A172 (cell line): ENCODE measurements at places on chromosomes 12 and 14. TPM values are rescaled to one million over a fixed set of nuclear protein-coding genes. Genes with fewer than 3 reads are reported as not detected.

Gene ACSS3
- not detected in 2 replicates for total RNA-seq

Gene GDF11
- total RNA-seq, result 2.6 and 7.0 TPM in 2 replicates

Gene BHLHE41
- total RNA-seq, result 0.21 and 0.41 TPM in 2 replicates

Gene TAS2R13
- 0.36 TPM in 1 of 2 replicates, not detected in the other for total RNA-seq

Gene HCAR1
- total RNA-seq, result not detected in 2 replicates

Gene RALGAPA1
- 15.8 and 15.9 TPM in 2 replicates for total RNA-seq

Gene PHLDA1
- 48.3 and 61.6 TPM in 2 replicates for total RNA-seq

Gene MANSC4
- total RNA-seq, result not detected in 2 replicates

Gene ERBB3
- total RNA-seq, result 0.64 and 2.4 TPM in 2 replicates

DNA sequence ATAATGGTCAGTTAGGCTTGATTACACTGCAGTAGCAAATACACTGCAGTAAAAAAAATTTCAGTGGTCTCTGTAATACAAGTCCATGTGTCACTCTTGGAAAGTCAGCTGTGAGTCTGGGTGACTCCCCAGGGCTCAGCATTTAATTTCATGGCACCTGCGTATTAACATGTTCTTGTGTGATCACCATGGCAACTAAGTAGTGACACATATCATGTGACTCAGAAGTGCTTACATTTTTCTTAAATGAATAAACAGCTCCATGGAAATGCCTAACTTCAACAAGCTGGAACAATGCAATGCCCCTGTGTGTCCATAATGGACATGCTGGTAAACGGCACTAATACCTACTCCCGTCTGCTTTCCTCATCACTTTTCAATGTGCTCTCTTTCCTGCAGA lies 88.5 kb upstream of the ANO4 start:
- peak; percentile 61 for DNase-seq

DNA sequence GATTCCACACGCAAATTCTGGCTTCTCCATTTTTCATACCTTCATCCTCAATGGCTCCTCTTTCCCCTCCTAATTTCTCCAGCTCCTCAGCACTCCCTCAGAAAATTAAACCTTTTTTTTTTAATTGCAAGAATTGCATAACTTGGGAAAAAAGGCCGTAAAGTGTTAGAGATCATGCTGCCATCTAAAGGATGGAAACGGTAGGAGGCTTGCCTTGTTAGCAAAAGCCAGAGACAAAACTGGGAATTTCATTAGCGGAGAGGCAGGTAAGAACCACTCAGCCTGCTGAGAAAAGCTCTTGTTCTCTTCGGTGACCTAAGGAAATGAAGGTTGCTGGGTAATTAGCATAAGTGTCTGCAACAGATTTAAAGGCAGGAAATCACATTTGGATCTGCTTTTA lies 204.3 kb downstream of the AEBP2 start:
- DNase-seq, result peak; percentile 28

DNA sequence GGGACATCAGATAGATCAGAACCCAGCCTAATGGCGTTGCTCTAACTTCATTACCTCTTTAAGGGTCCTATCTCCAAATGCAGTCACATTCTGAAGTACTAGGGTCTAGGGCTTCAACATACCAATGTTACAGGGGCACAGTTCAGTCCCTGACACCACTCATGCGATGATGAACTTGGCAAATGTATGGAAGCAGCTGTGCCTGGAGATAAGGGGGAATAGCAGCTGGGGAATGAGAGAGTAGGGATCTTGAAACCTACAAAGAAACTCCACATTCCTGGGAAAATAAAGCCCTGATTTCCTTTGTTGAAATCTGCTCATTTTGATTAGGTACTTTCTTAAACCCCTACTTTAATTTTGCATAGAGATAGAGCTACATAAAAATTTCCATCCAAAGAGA lies 20.5 kb upstream of the TMCC3 start:
- no peak for DNase-seq

- no peak for DNase-seq
Measured at GRCh38 chr12:106171117-106171750, 32.5 kb upstream of the NUAK1 start.

GRCh38 chr14:80545935-80546854 lies 334.9 kb upstream of the DIO2 start:
- no peak for DNase-seq

DNA sequence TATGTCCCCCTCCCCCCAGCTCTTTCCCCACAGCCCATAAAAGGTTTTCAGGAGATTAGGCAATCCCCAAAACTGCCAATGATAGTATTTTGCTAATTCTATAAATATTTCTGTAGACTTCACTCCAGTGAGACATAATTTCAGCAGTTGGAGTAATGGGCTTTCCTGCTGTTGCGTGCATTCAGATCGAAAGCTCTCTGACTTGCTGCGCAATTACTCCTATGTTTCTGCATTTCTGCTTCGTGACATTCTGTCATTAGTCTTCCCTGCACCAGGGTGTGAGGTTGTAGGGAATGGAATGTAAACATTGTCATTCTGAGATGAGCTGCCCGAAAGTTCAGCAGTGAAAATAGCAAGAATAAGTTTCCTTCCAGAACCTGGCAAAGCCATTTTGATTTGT lies 58.2 kb downstream of the SAMD4A start:
- no peak for DNase-seq

GRCh38 chr14:59890676-59891075 lies 20.1 kb upstream of the RTN1 start:
- no peak for DNase-seq

DNA sequence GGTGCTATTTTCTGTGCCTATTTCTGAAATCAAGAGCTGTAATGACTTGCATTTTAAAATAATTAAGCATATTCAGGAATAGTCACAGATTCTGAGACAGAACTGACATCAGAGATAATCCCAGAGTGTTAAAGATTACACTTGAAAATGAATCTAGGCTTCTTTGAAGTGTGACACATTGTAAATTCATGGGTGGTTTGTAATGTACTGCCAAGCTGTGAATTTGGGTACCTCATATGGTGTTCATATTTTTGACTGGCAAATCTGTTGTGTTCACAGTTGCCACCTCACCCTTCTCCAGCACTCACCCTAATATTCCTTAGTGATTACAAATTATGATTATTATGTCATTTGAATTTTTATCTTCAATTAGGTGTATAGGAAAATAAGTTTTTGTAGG lies 78.5 kb upstream of the CSRP2 start:
- no peak for DNase-seq

DNA sequence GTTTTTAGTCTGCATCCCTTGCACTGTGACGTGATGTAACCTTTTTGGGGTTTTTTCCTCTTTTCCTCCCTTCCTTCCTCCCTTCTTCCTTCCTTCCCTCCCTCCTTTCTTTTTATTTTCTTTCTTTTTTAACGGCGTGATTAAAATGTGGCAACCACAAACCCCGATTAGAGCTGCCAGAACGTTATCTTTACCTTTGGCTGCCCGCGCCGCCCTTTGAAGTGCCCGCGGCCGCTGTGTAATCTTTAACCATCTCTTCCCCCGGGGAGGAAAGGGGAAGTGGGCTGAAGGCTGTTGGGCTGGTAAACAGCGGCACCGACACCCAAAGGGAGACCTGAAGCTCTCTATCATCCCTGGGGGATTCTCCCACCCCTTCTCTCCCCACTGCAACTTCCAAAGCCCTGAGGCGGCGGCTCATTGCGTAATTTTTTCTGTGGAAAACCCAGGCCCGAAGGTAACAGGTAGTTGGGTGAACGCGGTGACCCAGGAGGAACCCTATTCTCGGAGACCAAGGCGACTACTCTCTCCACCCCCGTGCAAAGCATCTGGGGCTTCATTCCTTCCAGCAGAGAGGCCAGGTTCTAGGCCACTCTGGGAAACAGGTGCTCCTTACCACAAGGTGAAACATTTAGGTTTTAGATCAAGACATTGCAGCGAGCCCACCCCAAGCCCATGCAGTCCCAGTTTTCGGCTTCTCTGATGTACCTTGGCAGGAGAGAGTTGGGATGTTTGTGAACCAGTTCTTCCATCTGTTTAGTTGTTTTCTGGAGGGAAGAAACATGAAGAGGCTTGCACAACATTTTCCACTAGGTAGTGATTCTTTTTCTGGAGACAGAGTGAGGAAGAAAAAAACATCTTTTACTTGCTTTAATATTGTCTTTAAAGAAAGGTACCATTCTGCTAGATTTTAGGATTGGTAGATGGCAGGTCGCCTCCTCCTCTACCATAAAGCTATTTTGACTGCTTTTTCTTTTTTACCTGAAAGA lies 1.5 kb downstream of the LGR5 start:
- no peak for DNase-seq

DNA sequence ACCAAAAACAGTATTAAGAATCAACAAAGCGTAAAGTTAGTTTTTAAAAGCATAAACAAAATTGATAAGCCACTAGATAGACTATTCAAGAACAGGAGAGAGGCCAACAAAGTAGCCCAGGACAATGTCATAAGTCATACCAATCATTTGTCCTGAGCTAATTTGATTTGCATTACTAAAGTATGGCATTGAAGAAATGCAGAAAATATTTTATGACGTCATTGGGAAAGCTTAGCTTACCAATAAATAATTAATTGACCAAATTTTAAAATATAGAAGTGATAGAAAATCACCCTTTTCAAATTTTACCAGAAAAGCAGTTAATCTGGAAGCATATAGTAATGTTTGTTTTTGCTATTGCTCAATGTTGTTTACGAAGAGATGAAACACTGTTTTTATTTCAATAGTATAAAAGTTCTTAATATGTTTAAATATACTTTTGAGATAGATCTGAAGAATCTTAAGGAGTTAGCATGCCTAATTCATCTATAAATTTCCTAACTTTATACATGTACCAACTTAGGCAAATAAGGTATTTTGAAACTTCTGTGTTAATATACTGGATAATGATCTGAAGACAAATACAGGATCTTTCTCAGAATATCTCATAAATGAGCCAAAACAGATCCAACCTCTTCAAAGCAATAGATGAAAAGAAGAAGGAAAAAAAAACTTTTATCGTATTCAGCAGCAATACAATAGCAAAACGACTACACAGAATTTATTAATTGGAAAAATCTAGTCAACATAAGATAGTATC lies 1118.5 kb downstream of the SLC16A7 start:
- no peak for DNase-seq

DNA sequence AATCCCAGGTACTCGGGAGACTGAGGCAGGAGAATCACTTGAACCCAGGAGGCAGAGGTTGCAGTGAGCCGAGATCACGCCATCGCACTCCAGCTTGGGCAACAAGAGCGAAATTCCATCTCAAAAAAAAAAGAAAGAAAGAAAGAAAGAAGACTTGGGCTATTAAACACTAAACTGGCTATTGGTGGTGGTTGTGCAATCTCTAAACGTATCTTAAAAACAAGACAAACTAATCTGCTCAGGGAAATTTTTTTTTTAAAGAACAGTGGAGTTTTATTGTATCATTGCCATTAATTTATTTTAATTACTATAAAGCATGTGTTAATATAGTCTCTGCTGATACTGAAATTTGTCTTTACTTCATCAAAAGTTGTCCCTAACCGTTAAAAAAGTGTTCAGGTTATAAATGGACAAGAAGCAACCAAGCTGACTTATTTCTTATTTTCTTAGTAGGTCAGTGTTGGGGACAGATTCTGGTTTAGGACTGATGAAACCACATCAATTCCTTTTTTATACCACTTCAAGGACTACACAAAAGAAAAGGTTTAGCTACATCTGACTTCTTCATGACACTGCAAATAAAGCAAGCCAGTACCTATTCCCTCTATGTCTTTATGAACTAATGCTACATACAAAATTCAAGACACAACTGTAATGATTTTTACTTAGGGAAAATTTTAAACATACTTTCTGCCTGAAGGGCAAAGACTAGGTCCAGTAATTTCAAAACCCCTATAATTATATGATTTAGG lies 68.7 kb upstream of the KRAS start:
- DNase-seq, result no peak

- DNase-seq, result no peak
Measured at GRCh38 chr12:1830981-1831963, 10.9 kb downstream of the LRTM2 start.

GRCh38 chr14:36518031-36518585 lies 1.9 kb downstream of the NKX2-1 start:
- DNase-seq, result no peak

GRCh38 chr14:26233118-26233517 lies 364.7 kb downstream of the NOVA1 start:
- no peak for DNase-seq

- no peak for DNase-seq
Measured at GRCh38 chr14:61119006-61119405, 138.0 kb downstream of the SLC38A6 start.

DNA sequence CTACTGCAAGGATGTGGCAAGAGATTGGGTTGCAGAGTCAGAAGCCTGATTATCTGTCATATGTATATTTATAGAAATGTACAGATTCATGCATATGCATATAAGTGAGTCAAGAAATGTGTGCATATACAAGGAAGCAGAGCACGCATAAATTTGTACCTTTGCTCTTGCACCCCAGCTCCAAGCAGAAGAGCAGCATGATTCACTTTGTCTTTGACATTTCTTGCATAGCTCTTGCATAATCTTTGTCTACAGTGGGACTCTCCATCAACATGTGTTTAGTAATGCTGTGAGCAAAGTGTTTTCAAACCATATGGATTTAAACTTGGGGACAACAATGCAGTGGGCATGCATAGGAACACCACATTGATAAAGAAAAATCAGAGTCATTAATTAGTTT lies 330.7 kb upstream of the DCN start:
- DNase-seq, result no peak

DNA sequence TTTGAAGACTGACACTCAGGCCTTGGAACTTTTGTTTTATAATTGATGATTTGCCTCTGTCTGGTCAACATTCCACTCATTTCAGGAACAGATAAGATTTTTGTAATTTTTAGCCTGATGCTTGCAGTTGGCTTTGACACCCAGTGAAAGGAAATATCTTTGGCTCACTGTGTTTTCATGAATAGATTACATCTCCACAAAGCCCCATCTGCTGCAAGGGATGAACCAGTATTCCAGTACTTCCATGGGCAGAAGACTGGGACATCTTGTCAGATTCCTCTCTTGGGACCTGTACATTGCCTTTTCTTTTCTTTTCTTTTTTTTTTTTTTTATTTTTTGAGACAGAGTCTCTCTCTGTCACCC lies 28.4 kb downstream of the GSG1 start:
- DNase-seq, result no peak

DNA sequence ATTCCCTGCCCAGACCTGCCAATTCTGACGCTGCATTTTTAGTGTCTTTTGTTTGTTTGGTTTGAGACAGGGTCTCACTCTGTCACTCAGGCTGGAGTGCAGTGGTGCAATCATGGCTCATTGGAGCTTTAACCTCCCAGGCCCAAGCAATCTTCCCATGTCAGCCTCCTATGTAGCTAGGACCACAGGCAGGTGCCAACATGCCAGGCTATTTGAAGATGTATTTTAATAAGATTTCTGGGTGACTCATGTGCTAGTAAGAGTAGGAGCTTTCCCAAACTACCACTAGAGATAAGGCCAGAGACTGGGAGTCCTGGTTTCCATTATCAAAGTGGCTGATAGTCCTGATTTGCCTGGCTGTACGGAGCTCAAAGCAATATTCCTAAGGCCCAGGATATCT lies 693.3 kb downstream of the MED13L start:
- no peak for DNase-seq

DNA sequence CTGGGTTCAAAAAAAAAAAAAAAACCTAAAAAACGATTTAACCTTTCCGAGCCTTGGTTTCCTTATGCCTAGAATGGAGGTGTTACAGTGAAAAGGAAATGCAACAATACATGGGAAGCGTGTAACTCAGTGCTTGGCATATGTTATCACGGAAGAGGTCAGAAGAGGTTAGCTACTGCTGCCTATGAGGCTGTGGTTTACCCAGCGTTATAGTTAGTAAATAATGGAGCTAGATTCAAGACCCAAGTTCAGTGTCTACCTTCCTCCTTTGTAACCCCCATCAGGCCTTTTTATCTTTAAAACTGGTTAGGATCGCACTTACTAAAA lies 839 bp downstream of the IFT43 start:
- DNase-seq, result no peak

GRCh38 chr14:68548194-68549076 lies 244.4 kb downstream of the ZFP36L1 start:
- DNase-seq, result peak; percentile 90

GRCh38 chr12:793711-794110 lies 41.3 kb downstream of the WNK1 start:
- no peak for DNase-seq
